ENCODE measurements at places on chromosomes 3 and 15. TPM values are rescaled to one million over a fixed set of nuclear protein-coding genes. Genes with fewer than 3 reads are reported as not detected.

DNA sequence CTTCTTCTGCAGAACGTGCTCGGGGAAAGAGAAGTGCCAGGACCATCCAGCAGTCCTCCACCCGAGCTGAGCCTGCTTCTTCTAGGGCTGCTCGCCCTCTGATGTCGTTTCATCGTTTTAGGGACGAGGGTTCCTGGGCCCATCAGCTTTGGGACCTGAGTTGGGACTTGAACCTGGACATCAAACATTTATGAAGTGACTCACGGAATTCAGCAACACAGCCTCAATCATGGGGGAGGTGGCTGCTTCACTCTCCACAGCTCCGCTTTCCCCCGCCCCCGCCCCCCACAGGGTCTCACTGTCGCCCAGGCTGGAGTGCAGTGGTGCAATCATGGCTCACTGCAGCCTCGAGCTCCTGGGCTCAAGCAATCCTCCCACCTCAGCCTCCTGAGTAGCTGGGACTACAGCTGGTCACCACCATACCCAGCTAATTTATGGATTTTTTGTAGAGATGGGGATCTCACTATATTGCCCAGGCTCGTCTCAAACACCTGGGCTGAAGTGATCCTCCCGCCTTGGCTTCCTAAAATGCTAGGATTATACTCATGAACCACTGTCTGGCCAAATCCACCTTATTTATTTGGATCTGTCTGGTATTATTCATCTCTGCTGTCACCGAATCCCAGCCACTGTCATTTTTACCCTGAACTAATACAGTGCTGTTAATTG, 725 bp upstream of the SCAMP2 start:
- no peak for DNase-seq

GRCh38 chr3:160163229-160163878, 61.9 kb upstream of the C3orf80 start:
- no peak for DNase-seq

- no peak for DNase-seq
These were observed 189.7 kb downstream of the MEX3B start for GRCh38 chr15:81856001-81856633.

DNA sequence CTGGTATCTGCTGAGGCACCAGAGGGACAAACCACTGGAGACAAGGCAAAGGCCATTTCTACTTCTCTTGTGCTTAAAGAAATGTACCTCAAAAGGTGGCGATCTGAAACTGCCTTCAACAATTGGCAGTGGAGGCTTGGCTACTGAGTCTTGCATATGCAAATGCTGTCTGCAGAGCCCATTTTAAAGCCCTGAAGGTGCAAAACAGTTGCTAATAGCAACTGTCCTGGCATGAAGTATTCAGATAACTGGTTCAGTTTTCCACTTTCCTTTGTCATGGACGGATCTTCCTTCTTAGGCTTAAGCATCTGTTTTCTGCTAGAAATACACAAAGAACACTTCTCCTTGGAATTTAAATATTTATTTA, 71.4 kb upstream of the PSMD6 start:
- DNase-seq = no peak

Gene CLASP2
- 122 TPM for total RNA-seq

DNA sequence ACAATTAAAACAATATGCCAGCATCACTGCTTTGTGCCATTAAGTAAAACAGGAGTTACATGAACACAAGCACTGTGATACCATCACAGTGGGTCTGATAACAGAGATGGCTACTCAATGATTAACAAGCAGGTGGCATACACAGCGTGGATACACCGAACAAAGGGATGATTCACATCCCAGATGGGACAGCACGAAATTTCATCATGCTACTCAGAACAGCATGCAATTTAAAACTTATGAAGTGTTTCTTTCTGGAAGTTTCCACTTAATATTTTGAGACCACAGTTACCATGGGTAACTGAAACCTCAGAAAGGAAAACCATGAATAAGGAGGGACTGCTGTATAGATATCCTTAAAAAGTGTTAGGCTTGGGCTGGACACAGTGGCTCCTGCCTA, 44.5 kb downstream of the SLC24A1 start:
- DNase-seq = no peak

DNA sequence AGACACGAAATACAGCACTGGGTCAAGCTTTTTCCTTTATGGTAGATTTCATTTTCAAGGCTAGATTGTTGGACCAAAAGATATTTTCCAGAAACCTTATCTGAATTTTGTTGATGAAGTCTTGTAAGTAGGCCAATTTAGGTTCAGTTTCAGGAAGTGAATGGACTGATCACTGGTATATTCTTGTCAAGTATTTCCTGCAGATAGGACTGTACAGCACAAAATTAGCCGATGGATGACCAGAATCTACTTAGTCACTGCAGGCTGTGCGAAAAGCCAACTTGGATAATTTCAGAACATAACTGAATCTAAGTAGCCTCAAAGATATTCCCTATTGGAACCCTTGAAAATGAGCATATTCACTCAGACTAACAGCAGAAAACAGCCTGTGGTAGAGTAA, 206.5 kb downstream of the NR1D2 start:
- no peak for DNase-seq

GRCh38 chr3:189680723-189681122, 49.5 kb downstream of the TP63 start:
- DNase-seq = peak; percentile 54

Gene CFAP92
- under 0.01 TPM for total RNA-seq

Gene HYAL1
- 3.5 TPM for total RNA-seq

DNA sequence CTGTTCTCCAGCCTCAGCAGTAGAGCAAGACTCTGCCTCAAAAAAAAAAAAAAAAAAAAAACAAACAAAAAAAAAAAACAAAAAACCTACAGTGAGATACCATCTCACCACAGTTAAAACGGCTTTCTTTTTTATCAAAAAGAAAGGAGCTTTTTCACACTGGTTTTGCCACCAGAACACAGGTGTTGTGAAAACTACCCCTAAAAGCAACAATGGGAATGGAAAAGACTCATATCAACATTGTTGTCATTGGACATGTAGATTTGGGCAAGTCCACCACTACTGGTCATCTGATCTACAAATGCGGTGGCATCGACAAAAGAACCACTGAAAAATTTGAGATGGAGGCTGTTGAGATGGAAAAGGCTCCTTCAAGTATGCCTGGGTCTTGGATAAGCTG, 24.8 kb upstream of the SLC25A38 start:
- no peak for DNase-seq

GRCh38 chr15:64749999-64750657, 25.3 kb downstream of the RBPMS2 start:
- DNase-seq = no peak

- no peak for DNase-seq
These were observed 23.9 kb downstream of the NIT2 start for GRCh38 chr3:100358413-100358812.

- no peak for DNase-seq
These were observed 21.6 kb downstream of the TRH start for GRCh38 chr3:129996073-129996472.

GRCh38 chr3:192133271-192133670, 594.1 kb downstream of the FGF12 start:
- no peak for DNase-seq

GRCh38 chr3:37979541-37980461, 10.8 kb upstream of the VILL start:
- DNase-seq = no peak

Gene TRH
- not detected for total RNA-seq

Data from sigmoid colon (tissue), 7 donors.